RWPE2 (cell line): ENCODE measurements at places on chromosomes 3 and 15.

GRCh38 chr3:178536211-178537079 is at the start of gene KCNMB2:
TSS of gene KCNMB2 (plus strand) at chr3:178536436.
- H3K27me3 ChIP-seq = peaks cover 16% of the 10 kb centered on the region
- H3K4me3 ChIP-seq = no peak within 1 kb of the TSS
- H3K4me1 ChIP-seq = no peaks in the 10 kb centered on the region

DNA sequence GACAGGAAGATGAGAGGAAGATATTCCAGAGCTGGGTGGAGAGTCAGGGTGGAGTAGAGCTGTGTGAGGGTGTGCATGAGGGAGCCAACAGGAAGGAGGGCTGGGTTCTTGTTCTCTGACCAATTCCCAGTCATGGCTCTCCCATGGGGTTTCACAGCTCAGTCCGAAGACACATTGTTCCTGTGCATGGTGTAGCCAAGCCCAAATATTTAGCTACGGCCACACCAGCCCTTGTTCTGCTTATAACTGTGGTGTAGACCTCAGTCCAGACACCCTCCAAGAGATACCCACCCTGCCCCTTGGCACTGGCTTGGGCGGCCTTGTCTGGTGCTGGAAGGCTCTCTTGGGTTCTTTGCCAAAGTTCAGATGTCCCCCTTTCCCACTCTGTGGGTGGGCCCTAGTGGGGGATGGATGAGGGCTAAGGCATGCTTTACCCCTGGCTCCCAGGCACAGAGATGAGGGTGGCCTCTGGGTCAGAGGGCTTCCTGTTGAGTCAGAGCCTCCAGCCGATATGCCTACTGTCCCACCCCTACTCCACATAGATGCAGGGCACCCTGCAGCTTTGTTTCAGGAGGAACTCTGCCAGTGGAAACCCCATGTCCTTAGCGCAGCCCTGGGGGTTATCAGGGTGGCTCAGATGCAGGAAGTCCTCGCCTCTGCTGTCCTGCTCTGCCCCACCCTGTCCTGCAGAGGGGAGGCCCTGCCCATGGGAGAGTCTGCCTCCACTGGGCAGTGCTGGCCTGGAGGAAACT is 271.2 kb upstream of the CTDSPL start:
- H3K4me3 ChIP-seq = no peak overlapping the region
- no peaks in the 10 kb centered on the region for H3K36me3 ChIP-seq
- H3K4me1 ChIP-seq = no peaks in the 10 kb centered on the region
- no peaks in the 10 kb centered on the region for H3K27me3 ChIP-seq
- no peak for DNase-seq
- no peak overlapping the region for H3K27ac ChIP-seq

GRCh38 chr3:114456742-114457141 is 162.9 kb downstream of the TIGIT start:
- DNase-seq = no peak
- no peak overlapping the region for H3K4me3 ChIP-seq
- H3K4me1 ChIP-seq = no peaks in the 10 kb centered on the region
- H3K27me3 ChIP-seq = peaks cover 15% of the 10 kb centered on the region
- H3K36me3 ChIP-seq = no peaks in the 10 kb centered on the region
- H3K27ac ChIP-seq = no peak overlapping the region

DNA sequence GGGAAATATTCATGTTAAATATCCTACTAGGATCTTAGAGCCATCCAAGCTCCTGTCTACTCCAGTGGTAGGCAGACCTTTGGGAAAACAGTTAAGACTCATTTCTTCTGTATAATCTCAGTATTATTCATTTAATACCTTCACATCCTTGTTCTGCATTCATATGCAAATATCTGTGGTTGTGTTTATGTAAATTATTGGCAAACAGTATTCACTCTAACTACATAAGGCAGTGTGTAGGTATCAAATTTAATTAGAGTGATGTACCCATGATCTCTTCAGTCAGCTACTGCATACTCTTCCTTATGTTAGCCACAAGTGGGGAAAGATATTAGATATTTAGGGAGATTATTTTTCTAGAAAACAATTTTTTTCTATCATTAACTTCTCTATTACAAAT is 200.8 kb upstream of the SLC2A2 start:
- H3K27ac ChIP-seq = no peak overlapping the region
- peaks cover 6% of the 10 kb centered on the region for H3K4me1 ChIP-seq
- H3K27me3 ChIP-seq = no peaks in the 10 kb centered on the region
- DNase-seq = no peak
- no peaks in the 10 kb centered on the region for H3K36me3 ChIP-seq

- H3K4me3 ChIP-seq = no peak overlapping the region
- H3K27me3 ChIP-seq = no peaks in the 10 kb centered on the region
- H3K27ac ChIP-seq = no peak overlapping the region
- H3K36me3 ChIP-seq = peaks cover 26% of the 10 kb centered on the region
Observed at GRCh38 chr15:52164631-52165265, 26.4 kb downstream of the GNB5 start.
